ENCODE measurements at places on chromosomes 4 and X.
A peak's percentile ranks its signal among the peaks of the same experiment; 100 is the strongest.

GRCh38 chrX:134174859-134175258 lies 62.1 kb upstream of the CCDC160 start:
- no peak for DNase-seq

GRCh38 chr4:105896984-105897775 lies 1.9 kb downstream of the NPNT start:
- no peak for DNase-seq

DNA sequence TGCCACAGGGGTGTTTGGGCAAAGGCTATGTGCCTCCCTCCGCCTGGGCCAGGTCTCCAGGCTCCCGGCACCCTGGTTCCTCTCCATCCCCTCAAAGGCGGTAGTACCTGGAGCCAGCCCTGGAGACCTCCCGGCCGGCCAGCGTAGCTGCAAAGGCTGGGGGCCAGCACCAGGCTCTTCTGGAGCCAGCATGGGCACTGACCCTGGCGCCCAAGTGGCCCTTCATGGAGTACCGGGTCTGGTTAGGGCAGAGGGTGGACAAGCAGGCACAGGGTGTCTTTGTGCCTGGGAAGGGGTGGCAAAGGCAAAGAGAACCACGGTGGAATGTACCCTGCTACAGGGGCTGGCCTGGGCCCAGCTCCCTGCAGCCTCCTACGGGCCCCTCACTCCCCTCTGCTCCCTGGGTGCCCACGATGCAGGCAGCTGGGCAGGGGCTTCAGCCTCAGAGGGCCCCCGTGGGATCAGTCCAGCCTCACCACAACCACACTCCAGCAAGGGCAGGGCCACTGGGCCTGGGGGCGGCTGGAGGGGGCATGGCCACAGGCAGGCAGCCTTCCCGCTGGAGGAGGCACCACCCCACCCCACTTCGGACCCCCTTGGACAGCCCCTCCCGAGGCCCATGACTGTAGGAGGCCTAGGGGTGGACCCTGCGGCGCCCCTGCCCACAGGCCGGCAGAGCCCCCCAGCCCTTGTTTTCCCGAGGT lies 112.9 kb upstream of the NKX1-1 start:
- no peak for DNase-seq

DNA sequence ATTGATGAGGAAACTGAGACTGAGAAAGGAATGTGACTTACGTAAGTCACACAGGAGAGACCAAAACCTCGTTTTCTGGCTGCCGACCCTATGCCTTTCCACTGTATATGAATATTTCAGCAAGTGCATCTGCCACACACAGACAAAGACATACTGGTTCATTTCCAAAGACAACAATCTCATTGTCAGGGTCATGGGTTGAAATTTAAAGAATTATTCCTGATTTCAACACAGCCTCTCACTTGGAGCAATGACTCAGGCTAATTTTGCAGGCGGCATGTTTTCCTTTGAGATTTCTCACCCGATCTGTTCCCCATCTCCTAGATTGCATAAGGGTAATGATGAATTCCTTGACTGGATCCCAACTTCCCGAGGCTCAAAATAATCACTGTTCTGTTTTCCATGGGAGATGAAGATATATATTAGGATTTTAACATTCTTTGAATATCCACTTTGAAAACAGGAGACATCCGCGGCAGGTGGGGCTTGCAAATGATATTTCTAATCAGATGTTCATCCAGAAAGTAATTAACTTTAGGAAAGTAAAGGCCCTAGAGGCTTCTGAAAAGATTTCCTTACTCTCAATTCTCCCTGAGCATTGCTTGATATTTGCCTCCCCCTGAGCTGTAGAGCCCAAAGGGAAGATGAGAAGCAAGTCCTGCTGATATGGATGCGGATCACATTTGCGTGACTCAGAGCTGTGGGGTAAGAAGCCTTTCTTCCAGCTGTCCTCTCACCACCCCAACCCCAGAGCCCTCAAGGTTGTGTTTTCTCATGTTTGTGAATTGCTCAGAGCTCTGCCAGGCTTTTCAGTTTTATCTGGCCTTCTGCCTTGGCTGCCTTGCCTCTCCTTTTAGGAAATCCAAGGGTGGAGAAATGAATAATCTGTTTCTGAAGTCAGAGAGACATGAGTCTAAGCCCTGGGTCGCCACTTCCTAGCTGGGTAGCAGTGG lies 361.1 kb upstream of the BOD1L1 start:
- DNase-seq, result no peak

GRCh38 chr4:39044956-39045826 lies 13.0 kb upstream of the TMEM156 start:
- DNase-seq, result peak; percentile 60

DNA sequence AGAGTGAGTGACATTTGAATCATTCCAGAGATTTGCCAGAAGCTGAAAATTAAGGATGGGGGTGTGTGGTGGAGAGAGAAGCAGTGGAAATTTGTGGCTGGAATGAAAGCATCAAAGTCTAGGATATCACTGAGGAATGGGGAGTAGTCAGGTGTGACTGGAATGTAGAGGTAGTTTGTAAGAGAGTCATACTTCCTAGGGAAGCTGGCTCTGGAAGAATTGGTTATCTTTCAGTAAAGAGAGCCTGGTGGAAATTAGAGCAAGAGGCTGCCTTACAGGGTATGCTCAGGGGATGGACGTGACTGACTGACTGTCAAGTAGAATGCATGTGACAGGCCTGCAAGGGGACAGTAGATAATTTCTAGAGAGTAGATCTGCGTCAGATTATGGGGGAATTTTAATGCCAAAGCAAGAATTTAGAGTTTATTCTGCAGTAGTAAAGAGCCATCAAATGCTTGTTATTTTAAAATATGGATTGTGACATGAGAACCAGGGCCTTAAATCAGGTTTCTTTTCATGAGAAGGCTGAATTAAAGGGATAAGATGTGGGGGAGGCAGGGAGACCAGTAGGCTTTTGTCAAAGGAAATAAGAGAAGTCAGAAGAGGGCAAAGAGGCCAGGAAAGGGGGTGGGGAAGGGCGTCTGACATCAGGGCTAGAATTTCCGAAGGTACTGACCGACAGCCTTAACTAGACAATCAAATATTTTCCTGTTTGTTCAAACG lies 109.9 kb downstream of the AFF1 start:
- no peak for DNase-seq

DNA sequence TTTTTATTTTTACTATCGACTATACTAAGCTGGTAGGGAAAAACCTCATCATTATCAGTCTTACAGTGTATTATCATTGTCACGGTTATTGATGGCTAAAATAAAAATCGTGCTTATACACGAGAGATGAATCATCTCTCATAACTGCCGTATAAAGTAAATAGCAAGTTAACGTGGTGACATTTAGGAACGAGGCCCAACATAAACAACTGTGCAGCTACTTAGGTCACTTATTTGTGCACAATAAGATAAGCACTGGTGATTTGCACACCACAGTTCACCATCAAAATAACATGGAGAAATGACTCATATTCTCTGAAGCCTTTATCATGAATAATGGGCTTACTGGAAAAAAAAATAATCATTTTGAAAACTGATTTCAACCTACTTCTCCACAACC lies 482.0 kb upstream of the TENM3 start:
- DNase-seq, result no peak

GRCh38 chr4:130338851-130339250 lies 1242.9 kb downstream of the C4orf33 start:
- DNase-seq, result no peak

GRCh38 chrX:18899796-18900380 lies 84.0 kb downstream of the PHKA2 start:
- no peak for DNase-seq

DNA sequence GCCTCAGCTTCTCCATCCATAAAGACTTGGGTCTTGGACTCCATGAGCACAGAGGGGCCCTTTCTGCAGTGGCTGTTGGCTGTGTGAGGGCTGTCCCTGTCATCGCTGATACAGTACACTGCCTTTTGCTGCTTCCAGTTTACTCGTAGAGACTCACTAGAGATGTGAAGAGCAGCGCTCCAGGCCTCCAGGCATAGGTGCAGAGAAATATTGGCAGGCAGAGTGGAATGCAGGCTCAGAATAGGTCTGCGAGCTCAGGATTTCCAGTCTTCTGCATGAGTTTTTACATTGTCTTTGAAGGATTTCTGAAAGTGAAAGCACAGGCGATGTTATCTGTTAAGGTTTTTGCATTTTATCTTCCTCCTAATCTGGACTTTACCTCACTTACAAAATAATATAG lies 97.4 kb downstream of the AASDH start:
- DNase-seq, result peak; percentile 57

GRCh38 chr4:93831716-93832496 lies 3.4 kb downstream of the ATOH1 start:
- no peak for DNase-seq

GRCh38 chr4:108683479-108683878 lies 33.1 kb downstream of the OSTC start:
- DNase-seq, result no peak

GRCh38 chr4:85861064-85861765 lies 386.3 kb downstream of the ARHGAP24 start:
- no peak for DNase-seq

DNA sequence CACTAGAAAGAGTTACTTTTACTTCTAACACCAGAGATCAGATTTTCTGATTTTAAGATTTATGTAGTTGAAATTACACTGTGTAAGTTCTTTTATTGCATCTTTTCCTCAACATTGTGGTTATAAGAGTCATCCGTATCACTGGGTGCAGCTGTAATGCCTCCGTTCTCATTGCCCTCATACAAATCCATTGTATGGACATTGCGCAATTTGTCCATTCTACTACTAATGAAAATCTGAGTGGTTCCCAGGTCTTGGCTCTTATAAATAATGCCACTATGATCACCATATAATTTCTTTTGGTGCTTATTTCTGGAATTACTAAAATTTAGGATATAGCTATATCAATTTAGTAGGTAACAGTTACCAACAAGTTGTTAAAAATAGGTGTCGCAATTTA lies 614.0 kb upstream of the GALNT7 start:
- DNase-seq, result no peak

GRCh38 chrX:148185631-148186030 lies 204.5 kb downstream of the FMR1NB start:
- no peak for DNase-seq
